ENCODE measurements at places on chromosomes 5 and 9.

- DNase-seq, result no peak
These were observed 124.1 kb upstream of the STC2 start for GRCh38 chr5:173452119-173452905.

DNA sequence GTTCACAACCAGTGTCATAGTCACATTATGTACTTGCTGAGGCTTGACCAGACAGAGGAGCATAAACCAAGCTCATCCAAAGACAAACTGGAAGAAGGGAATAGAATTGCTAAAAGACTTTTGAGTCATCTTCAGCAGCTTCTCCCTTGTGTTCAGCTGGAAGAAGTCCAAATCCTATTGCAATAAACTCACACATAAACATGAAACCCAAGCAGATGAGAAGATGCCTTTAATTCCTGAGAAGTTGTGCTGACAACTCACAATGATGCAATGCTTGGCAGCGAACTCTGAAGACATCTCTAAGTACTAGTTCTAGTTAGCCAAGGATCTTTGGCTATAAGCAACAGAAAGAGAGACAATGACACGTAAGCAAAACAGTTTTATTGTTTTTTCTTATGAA, 642.1 kb downstream of the KCTD16 start:
- DNase-seq, result no peak

DNA sequence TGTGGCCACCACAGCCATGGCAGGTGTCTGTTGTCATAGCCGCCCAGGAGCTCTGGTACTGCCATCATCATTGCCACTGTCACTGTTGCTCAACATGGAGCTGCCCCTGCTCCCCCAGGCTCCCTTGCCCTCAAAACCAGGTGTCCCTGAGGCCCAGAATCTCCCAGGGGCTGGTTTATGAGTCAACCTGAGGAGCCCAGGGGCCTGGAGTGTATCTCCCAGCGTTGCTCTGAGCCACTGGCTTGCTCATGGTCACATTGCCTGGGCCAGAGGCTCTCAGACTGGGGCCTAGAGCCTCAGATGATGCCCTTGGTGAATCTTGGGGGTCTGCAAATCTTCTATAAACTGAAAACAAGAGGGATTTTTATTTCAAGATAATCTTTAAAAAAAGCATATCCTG, 24.7 kb upstream of the TBC1D2 start:
- no peak for DNase-seq

DNA sequence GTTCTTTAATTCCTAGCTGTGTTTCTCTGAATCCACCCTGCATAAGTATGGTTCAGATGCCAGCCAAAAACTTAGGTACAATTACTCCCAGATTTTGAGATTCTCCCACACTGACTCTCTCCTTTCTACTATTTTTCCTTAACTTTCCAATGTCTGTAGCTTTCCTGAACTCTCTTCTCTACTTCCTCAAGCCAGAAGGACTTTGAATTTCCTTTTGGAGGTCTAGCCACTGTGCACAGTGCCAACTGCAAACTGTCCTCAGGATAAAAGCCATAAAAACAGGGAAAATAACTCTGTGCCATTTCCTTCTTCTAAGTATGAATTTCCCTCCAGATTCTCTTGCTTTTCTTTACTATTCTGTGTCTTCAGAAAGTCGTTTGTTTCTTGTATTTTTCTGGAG, 157.2 kb downstream of the AP3B1 start:
- no peak for DNase-seq

GRCh38 chr5:179974946-179975712, 67.4 kb upstream of the TBC1D9B start:
- no peak for DNase-seq

DNA sequence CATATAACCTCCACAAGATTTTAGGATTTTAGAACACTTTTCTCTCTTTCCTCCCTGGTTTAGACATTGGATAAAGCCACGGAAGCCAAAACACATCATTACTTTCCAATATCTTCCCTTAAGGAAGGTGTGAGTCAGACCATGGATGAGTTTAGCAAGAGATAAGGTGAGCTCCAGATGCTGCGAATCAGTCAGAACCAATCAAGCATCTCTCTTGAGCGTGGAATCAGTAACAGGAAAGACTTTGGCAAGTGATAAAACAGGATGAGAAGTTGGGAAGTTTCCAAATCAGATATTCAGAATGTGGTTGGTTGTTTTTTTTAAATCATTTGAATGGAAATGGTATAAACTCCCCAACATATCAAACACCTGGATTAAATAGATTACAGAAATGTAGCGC, 397.8 kb downstream of the EFNA5 start:
- DNase-seq, result no peak

DNA sequence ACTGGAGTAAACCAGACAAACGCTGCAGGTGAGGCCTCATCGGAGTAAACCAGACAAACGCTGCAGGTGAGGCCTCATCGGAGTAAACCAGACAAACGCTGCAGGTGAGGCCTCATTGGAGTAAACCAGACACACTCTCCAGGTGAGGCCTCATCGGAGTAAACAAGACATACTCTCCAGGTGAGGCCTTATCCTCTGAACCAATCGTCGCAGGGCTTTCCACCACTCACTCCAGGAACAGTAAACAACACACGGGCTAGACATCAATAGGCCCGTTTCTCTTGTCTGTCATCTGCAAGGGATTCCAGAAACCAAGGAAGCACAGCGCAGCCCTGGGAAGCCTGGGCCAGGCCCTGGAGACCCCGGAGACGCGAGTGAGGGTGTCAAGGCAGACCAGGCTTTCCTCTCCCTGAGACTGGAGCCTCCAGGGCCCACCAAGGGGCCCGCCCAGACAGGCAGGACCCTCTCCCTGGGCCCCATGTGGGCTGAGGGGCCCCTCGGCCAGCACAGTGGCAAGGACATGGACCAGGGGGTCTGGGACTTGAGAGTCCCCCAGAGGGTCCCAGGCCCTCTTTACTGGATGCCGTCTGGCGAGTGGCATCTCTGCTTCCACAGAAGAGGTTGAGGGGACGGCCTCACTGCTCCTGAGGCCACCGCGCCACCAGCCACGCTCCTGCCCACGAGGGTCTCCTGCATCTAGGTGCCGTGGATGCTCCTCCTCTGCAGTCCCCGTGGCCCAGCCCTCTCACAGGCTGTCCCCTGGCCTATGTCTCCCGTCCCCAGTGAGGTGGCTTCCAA, 26.4 kb upstream of the NSMF start:
- no peak for DNase-seq

- no peak for DNase-seq
These were observed 19.9 kb downstream of the PRRX2 start for GRCh38 chr9:129685220-129685932.

DNA sequence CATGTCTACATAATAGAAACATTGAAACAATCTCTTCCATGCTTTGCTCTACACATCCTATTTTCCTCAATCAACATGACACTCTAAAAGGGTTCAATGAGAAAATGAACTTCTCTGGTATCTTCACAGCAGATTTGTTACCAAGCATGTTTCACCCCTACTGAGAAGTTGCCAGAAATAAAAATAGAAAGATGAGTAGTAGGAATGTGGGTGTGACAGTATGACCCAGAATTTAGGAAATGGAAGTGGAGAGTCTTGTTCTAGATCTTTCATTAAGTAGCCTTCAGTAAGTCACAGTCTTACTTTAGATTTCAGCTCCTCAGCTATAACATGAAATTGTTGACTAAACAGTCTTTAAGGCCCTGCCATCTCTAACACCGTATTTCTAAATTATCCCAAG, 581.8 kb downstream of the EFNA5 start:
- DNase-seq, result no peak

DNA sequence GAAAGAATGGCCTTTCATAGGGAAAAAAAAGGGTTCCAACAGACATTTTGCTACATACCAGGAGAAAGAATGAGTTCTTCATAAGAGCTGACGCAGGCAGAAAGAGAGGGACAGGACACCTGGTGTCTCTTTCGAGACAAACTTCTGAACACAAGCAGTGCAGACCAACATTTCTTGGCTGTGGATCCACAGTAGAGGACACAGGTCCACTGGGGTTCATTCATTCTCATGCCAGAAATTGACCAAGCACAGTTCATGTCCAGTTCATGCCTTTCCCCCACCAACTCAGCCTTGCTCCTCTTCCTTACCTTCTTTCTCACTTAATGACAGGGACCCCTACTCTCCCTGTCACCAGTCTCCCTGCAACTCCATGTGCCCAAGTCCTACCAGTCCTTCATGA, 137.7 kb downstream of the WDR41 start:
- DNase-seq, result no peak

GRCh38 chr5:73298772-73299630, 126.0 kb downstream of the TMEM174 start:
- peak; percentile 51 for DNase-seq

GRCh38 chr5:112388739-112389138, 30.3 kb downstream of the EPB41L4A start:
- DNase-seq, result no peak
